Right cardiac atrium (tissue), 5 donors: ENCODE measurements at places on chromosomes 5 and 9.
A peak's percentile ranks its signal among the peaks of the same experiment; 100 is the strongest.

DNA sequence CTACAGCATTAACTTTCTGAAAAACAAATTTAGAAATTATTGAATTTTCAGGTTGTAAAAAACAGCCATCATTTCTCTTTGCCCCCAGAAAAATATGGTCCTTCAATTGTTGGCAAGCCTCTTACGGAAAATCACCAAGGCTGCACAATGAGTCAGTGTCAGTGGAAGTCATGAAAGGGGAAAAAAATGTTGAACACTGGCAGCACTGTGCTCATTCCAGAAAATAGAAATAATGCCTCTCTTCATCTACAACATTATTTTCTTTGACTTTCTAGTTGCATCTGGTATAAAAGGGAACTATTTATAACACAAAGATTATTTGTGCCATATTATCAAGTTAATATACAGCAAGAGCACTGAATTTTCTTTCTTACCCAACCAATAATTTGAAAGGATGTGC lies 26.7 kb upstream of the STK32A start:
- DNase-seq, result no peak

DNA sequence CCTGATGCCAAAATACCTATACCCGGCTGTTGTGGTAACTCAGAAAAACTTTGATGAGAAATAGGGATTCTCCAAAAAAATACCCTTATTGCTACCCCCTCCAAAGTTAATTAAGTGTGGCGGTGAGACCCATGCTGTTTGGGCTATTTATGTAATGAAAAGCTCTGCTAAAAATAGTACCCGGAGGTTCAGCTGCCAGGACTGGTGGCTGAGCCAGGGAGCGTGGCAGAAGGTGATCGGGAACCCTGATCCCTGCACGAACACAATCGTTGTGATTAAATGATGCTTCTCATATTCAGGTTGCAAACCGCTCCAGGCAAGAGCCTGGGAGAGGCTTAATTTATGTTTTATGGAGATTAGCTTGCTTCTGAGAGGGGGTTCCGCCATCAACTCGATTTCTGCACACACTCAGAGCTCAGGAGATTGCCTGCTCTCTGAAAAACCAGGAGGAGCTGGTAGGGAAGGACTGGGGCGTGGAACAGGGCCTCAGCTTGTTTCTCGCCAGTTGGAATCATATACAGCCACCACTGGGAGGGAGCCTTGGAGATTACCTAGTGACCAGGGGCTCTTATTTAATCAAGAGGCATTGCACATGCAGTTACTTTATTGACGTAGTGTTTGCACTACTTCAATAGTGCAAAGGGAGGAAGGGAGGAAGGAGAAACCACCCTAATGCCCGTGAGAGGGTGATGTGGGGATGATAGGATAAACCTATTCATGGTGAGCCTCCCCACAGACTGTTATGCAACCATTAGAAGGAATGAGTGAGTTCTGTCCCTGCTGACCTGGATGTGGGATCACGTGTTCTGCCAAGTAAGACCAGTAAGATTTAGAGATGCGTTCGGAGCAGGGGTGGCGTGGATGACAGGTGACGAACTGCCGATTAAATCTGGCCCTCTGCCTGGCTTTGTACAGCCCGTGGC lies 23.4 kb downstream of the HRH2 start:
- no peak for DNase-seq

DNA sequence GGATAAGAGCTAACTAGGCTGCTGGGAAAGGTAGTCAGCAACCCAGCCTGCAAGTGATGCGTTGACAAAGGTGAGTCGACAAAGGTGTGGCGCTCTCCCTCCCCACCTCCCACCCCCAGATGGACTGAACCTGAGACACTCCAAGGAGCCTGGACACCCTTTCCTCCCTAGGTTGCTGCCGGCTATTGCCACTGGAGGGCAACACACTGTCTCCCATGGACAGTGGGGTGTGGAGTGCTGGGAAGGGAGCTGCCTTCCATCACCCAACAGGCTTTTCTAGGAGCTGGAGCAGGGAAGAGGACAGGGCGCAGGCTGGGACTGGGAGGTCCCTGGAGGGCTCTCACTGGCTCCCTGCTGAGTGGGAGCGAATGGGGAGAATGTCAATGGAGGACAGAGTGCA lies 75.4 kb upstream of the ARAP3 start:
- DNase-seq, result no peak

DNA sequence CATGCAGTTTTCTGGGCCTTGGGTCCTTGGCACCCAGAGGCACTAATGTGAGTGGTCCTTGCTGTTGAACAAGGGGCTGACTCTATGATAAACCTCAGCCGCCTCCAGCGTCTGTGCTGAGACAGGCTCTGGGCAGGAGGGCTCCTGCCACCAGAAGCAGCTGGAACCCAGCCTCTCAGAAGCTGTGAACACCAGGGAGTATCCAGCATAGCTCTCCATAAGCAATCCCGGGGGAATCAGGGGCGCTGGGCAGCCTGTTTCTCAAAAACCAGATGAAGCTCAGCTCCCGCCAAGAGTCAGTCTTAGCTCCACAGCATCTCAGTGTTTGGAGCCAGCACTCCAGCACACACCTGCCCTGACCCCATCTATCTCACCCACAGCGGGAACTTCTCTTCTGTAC lies 170.2 kb downstream of the HSPA4 start:
- no peak for DNase-seq

DNA sequence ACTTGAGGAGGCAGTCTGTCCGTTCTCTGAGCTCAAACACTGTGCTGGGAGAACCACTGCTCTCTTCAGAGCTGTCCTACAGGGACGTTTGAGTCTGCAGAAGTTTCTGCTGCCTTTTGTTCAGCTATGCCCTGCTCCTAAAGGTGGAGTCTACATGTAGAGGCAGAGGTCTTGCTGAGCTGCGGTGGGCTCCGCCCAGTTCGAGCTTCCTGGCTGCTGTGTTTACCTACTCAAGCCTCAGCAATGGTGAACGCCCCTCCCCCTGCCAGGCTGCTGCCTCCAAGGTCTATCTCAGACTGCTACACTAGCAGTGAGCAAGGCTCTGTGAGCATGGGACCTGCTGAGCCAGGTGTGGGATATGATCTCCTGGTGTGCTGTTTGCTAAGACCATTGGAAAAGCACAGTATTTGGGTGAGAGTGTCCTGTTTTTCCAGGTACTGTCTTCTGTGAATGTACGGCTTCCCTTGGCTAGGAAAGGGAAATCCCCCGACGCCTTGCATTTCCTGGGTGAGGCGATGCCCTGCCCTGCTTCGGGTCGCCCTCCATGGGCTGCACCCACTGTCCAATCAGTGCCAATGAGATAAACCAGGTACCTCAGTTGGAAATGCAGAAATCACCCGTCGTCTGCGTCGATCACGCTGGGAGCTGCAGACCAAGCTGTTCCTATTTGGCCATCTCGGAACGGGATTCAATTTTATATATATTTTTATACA lies 58.5 kb downstream of the CNTRL start:
- DNase-seq, result peak; percentile 67

GRCh38 chr5:157172403-157172802 lies 6.3 kb upstream of the GARIN3 start:
- DNase-seq, result no peak
